ENCODE measurements at places on chromosomes 16 and 17.

DNA sequence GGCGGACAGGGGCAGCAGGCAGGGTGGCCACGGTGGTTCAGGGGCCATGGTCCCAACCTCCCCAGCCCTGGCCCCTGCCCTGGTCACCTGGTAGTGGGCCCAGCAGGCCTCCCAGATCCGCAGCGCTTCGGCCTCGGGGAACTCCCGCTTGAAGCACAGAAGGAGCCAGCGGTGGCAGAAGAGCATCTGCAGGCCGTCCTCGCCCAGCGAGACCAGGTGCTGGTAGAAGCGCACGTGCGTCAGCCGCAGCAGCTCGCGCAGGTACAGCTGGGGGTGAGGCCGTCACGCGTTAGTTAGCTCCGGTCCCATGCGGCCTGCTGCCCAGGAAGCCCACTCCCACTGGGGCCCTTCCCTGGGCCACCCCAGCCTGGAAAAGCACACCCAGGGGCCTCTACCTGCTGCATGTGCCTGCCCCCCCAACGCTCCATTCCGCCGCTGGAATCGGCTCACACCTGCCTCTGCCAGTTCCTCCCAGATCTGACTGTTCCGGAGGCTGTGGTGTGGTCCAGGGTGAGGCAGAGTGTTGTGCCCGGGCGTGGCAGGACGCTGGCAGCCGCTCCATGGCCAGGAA, 90.8 kb downstream of the TBC1D16 start:
- DNase-seq, result peak; percentile 12

DNA sequence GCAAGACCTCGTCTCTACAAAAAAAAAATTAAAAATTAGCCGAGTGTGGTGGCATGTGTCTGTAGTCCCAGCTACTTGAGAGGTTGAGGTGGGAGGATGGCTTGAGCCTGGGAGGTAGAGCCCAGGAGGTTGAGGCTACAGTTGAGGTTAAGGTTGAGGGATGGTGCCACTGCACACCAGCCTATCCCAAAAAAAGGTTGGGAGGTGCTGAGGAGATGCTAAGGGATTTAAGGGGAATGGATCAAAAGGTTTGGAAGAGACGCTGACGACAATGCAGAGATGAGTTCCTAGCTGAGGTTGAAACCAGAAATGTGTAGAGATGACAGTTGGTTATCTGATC, 4.7 kb upstream of the NSMCE1 start:
- DNase-seq, result no peak

GRCh38 chr17:67376415-67376736, 705 bp upstream of the PITPNC1 start:
- DNase-seq, result no peak

DNA sequence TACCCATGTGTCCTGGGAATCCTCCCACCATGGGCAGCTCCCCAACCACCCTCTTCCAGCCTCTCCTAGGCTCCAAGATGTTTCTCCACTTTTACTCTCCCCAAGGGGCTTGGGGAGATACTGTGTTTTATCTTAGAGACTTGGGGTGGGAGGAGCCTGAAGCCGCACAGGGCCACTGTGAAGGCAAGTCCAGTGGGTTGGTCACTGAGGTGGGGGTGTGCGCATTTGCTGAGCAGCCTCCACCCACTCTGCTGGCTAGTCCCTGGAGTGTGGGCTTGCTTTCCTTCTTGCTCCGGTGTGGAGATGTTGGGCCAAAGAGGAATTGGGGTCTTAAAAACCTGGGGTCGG, 4.1 kb upstream of the CLDN9 start:
- DNase-seq, result no peak

DNA sequence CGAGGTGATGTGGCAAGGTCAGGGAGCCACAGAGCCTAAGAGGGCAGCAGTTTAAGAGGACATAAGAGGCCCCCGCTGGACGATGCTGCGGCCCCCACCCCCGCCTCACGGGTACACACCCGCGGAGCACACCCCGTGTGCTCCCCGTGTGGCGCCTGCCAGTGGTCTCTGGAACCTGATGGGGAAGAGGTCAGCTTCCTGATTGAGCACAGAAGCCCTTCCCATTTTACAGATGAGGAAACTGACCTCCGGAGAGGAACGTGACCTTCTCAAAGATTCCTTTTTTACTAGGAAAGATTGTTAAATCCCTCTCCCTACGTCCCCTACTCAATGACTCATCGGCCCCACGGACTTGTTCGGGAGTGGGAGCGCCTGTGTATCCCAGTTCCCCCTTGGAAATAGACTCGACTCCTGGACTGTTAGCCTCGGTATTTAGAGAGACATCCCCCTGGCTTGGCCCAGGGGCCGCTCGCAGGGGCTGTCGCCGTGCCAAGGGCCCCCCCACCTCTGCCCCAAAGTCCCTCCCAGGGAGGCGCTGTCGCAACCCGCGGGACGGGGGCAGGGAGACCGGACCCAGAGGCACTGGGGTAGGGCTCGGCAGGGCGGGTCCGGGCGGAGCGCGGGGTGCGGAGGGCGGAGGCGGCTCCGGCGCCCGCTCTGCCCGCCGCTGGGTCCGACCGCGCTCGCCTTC, at the start of gene ABCC3:
Gene ABCC3, plus strand, starts transcription at position 658 of the 691 bp plus-strand sequence. CDS start 56 bp downstream, outside the sequence.
- DNase-seq, result no peak

DNA sequence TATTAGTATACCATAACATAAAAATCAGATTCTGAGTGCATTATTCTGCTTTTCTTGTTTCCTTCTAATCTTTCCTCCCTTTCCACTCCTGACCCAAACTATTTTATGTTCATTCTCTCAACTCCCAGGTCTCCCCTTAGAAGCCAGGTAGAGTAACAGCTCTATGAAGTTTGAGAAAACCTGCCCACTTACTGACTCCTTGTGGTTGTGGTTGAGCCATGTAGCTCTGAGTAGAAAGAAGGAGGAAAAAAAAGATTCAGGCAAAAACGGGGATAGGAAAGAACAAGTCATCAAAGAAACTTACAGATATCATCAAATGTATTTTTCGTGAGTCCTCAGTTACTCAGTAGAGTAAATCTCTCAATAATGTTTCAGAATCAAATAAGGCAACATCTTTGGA, 216.7 kb downstream of the PMP22 start:
- DNase-seq, result no peak

DNA sequence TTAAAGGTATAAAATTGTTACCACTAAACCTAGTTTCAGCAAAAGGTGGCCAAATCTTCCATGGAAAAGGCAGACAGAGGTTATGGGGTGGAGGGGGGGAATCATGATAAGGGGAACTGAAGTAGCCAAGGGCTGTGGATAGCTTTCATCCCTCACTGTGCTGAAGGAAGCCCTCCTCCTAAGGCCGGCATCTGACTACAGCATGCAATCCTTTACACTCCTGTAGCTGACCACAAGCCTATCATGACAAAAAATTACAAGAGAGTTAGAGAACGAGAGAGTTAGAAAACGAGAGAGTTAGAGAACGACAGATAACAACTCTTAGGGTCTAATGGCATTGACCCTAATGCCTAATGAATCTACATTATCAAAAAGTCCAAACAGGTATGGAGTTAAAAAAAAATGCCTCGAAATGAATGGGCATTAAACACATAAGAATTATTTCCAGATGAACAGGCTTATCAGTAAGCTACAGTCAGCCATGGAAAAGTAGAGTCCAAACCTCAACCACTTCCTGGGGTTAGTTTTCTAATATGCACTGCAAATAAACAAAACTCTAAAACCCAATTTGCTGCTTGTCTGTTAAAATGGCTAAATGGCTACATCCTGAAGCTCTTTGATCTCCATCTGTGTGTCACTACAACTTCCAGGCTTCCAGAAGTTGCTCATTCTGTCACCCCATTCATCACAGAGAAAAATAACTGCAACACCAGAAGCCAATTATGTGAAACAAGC, 29.7 kb downstream of the DUSP14 start:
- DNase-seq, result no peak

Data from activated B cell treated with CpG ODN at 0.5 μM for 24 hours (primary cell).